Lung microvascular endothelial cell (primary cell): ENCODE measurements at places on chromosomes 11 and 22. TPM values are rescaled to one million over a fixed set of nuclear protein-coding genes. Genes with fewer than 3 reads are reported as not detected.

DNA sequence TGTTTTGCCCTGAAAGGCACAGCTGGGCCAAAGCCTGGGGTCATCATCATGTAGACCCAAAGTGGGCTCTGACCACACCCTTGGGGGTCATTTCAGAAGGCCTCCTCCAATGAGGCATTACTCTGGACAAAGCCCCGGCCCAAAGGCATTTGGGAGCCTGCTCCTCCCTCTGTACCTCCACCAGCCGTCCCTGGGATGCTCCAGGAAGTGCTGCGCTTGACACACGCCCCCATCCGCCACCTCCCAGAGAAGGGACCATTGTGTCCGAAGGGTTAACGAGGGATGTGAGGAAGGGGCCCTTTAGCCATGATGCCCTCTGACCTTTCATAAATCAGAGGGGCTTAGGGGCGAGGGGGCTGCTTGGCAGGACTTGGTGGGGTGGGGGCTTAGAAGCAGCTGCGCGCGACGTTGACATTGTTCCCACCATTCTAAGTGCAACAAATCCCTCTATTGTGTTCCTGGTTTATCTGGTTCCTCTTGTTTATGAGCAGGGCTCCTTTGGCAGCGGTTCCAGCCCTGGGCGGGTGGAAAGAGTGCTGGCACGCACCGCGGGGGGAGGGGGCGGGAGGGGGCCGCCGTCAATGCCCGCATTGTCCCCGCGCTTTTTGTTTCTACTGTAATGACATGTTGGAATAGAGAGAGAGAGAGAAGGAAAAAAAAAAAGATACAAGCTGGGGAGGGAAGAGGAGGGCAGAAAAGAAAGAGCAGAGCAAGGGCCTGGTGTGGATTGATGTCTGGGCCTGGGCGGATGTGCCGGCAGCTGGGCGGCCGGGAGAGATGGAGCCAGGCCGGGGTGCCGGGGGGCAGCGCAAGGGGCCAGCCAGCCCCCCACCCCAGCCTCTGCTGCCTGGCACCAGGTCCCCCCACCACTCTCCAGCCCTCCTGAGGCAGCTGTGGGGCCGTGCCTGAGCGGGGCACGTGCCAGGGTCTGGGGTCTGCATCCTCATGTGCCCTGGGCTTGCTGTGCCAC, 32.1 kb upstream of the SOX10 start:
- DNase-seq, result peak; percentile 57

GRCh38 chr11:76708972-76709660, 38.6 kb upstream of the LRRC32 start:
- DNase-seq, result no peak

DNA sequence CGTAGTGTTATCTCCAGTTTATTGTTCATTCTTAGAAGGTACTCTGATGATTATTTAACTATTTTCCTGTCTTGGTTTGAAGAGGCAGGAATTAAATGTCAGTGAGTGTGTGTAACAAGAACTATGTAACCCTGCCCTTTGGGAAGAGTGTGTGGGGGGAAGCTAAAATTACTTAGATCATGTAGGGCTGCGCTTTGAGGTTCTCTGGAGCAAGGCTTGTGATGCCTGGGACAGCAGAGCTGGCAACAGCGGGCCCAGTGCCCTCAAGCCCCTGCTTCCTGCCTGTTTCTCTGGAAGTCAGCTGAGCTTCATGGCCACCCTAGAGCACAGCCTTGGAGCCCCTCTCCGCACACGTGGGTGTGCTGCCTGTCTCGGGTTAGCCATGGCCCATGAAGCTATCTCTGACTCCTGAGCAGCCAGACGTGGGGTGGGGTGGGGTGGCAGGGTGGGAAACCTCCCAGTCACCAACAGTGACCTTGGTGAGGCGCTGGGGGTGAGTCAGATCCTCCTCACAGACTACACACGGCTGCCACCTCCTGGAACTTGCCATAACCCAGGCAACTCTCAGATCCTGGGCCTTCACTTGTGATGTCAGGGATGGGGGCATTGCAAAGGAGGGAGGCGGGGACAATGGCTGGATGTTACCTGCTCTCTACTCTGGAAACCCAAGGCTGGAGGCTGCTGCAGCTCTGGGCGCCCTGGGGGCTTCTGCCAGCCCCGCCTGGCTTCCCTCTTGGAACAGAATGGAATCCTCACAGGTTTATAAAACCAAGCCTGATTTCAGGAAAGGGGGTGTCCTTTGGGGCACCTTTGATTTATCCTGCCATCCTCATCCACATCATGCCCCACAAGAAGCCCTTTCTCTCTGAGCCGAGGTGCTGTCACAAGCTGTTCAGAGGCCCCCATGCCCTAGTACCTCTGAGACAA, 88.6 kb downstream of the SNX19 start:
- DNase-seq, result peak; percentile 62

The HBG1 gene
- not detected in 2 replicates for total RNA-seq

The OR56A1 gene
- total RNA-seq, result not detected in 2 replicates

GRCh38 chr11:130652671-130653335, 204.4 kb downstream of the ADAMTS15 start:
- DNase-seq, result no peak

The ASPHD2 gene
- 1.1 and 1.6 TPM in 2 replicates for total RNA-seq

- no peak for DNase-seq
Measured at GRCh38 chr11:70505761-70506657, 107.7 kb downstream of the CTTN start.

DNA sequence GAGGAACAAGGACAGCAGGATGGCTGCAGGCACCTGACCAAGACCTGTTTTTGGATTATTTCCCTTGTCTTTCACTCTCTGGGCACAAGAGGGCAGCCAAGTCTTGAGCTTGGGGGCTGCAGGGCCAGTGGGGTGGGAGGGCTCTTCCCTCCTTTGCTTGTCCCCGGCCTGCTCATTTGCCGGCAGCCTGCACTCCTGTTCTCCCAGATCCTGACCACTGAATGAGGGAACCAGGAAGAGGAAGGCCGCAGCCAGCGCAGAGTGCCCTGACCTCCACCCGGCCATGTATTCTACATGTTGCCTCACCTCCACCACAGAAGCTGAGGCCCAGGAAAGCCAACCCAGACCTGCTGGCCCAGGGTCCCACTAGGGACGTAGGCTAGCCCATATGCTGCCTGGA, 15.5 kb upstream of the NNMT start:
- peak; percentile 89 for DNase-seq

DNA sequence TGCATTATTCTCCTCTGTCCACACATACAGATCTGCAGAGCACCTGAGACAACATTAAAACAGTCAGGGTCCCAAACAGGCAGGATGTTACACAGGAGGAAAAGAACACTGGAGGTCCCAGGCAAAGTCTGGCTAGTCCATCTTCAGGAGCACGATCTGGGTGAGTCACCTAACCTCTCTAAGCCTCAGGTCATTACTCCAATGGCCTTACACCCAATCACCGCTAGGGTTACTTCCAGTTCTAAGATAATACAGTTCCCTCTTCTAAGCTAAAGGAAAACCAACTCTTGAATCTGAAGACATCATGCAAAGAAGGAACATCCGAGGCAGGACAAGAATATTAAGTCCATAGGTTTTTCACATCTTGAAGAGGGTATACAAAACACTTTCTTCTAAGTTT, 24.5 kb downstream of the ASCC2 start:
- DNase-seq, result peak; percentile 40

The KCNA4 gene
- total RNA-seq, result not detected in 2 replicates

- DNase-seq, result no peak
Measured at GRCh38 chr11:63532799-63533475, 3.7 kb upstream of the PLAAT4 start.

GRCh38 chr11:79538775-79539174, 97.9 kb upstream of the TENM4 start:
- DNase-seq, result no peak

The OR51B2 gene
- not detected in 2 replicates for total RNA-seq

The ALDH3B1 gene
- 0.20 and 0.44 TPM in 2 replicates for total RNA-seq

GRCh38 chr11:44814881-44815592, 88.3 kb downstream of the TSPAN18 start:
- no peak for DNase-seq

DNA sequence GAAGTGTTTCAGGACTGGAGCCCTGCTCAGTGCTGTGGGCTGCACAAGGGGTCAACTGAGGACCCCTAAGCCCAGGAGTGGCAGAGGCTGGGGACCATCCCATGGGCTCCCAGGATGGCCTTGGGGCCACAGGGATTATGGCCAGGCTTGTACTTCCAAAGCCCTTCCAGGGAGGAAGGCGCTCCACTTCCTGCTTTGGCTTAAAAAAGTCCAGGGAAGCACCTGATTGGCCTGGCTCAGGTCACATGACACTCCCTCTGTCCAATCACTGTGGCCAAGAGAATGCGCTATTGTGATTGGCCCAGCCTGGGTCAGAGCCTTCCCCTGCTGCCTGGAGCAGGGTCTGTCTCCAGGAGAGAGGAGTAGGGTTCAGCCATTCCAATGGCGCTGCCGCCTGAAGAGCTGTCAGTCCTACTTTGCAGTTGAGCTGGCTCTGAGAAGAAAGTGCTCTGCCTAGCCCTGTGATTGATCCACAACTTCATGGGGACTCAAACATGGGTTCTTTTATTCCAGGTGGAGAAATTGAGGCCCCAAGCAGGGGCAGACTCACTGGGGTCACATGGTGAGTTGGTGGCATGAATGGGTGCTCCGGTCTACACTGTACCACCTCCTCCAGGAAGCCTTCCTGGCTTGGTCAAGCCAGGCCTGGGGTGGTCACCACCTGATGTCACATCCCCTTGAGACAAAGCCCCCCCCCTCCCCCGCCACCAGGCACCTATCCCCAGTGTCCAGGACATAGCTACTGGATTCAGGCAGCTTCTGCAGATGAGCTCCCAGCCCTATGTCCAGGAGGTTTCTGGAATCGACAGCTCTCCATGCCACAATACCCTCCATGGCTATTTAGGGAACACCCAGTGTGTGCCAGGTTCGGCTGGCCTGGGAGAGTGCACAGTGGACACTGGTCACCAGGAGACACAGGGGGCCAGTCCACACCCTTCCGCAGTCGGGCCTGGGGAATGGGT, 48.2 kb downstream of the RTN4R start:
- no peak for DNase-seq

GRCh38 chr11:76459846-76460245, 15.0 kb downstream of the EMSY start:
- DNase-seq, result no peak

GRCh38 chr11:34680206-34680605, 59.3 kb downstream of the EHF start:
- no peak for DNase-seq
